RKO (cell line): ENCODE measurements at places on chromosomes 12 and 14.

- DNase-seq = no peak
Measured at GRCh38 chr14:105858676-105859025, 332.3 kb downstream of the TMEM121 start.

GRCh38 chr14:94423453-94424056 is 29.0 kb downstream of the SERPINA11 start:
- DNase-seq = peak; percentile 69

- no peak for DNase-seq
Measured at GRCh38 chr14:100654814-100655740, 67.9 kb upstream of the BEGAIN start.

GRCh38 chr12:113103756-113104450 is 31.7 kb downstream of the RASAL1 start:
- DNase-seq = no peak

DNA sequence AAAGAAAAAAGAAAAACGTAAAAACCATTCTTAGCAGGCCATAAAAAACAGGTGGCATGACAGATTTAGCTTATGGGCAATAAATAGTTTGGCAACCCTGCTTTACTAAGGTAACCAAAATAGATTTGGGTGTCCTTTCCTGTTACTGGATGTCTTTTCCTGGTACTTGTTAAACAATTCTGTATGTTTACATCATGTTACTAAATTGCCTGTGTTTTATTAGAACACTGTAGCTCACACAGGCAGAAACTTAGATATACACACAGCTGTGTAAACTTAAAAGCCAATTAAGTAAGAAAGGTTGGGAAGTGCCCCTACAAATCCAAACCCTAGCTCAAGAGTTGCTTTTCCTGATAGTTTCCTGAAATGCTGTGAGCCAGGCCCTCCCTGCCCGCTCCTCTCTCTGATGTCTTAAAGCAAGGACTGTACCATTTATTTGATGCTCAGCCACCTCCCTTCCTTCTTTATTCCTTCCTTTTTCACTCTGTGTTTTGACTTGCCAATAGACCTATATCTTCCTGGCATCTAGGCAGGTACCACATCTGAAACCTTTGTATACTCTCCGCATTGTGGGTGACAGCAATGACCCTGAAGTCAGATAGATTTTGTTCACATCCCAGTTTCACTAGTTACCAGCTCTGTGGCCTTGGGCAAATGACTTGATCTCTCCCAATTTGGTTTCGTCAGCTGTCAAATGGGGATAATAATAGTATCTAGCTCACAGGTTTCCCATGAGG is 3.7 kb upstream of the CAMKK2 start:
- DNase-seq = no peak

GRCh38 chr14:104880584-104881210 is 15.6 kb downstream of the CEP170B start:
- no peak for DNase-seq

DNA sequence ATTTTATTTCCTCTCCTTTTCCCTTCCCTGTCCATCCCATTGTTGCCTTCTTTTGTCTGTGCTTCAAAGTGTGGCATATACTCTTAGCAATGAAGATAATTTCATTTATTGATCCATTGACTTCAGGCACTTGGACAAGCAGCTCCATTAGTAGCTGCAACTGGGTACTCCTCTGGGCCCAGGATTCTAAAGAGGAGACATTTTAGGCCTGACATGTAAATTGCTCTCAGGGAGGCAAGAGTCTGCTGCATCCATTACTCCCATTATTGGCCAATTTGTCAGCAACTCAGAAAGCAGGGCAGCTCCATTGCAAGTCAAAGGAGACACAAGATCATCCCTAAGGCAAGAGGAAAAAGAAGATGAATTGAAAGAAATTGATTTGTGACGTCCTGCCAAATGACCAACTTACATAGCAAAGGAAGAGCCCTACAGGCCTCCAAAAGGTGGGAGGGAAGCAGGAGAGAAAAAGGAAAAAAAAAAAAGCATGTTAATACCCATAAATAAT is 1094.1 kb upstream of the FLRT2 start:
- no peak for DNase-seq

GRCh38 chr12:30485230-30485890 is 210.3 kb downstream of the IPO8 start:
- no peak for DNase-seq

- no peak for DNase-seq
Measured at GRCh38 chr14:77565289-77565993, 51.0 kb downstream of the SPTLC2 start.

DNA sequence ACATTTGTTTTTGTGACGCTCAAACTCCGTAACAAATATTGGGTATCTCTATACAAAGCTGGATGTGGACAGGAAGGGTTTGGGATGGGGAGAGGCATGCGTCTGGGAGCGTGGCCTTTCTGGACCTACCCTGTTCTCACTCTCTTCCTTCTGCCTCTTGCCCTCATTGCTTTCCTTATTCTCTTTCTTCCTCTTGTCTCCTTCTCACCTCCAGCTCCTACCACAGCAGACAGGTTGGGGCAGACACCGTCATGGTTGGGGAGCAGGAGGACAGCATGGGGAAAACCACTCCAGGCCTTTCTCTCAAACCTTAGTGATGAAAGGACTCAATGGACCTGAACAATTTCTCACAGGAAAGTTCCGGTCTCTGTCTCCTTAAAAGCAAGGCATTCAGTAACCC is 465.3 kb downstream of the RAD51B start:
- no peak for DNase-seq

- no peak for DNase-seq
Measured at GRCh38 chr14:70280931-70281330, 78.6 kb downstream of the COX16 start.

GRCh38 chr14:69484444-69485314 is at the start of gene PLEKHD1:
Gene PLEKHD1, plus strand, starts transcription at chr14:69484728. Its CDS starts 238 bp downstream, at chr14:69484966.
- no peak for DNase-seq

DNA sequence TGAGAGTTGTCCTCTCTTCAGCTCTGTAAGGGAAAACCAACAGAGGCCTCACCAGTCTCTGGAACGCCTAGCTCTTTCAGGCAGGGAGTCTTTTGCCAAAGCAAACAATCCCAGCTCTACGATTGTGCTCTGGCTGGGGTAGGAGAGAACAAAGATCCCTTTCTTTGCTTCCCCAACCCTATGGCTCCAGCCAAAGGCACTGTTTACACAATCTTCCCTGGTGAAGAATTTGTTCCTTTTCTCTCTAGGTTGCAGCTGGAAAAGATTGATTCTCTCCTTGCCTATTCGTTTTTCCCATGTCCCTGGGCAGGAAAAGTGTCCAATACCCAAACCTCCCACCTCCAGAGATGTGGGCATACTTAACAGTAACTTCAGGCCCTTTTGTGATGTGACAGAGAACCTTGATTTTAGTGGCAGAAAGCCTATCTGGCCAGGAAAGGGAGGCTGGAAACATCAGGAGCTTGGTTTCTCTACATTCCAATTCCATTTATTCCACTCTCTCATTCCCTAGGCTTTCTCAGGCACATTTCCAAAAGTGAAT is 16.8 kb downstream of the ATP5MC2 start:
- no peak for DNase-seq

- DNase-seq = no peak
Measured at GRCh38 chr12:116421785-116422538, 137.2 kb upstream of the MAP1LC3B2 start.

DNA sequence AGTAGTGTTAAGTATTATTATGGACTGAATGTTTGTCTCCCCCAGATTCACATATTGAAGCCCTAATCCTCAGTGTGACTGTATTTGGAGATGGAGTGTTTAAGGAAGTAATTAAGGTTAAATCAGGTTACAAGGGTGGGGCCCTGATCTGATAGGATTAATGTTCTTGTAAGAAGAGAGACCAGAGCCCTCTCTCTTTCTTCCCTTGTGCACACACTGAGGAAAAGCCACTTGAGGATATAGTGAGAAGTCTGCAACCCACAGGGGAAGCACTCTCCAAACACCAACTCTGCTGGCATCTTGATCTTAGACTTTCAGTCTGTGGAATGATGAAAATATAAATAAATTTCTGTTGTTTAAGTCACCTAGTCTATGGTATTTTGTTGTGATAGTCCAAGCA is 2.2 kb upstream of the KLRG1 start:
- DNase-seq = no peak

- no peak for DNase-seq
Measured at GRCh38 chr12:82665142-82665923, 21.4 kb upstream of the TMTC2 start.

GRCh38 chr12:28937196-28937595 is 211.9 kb upstream of the FAR2 start:
- no peak for DNase-seq

DNA sequence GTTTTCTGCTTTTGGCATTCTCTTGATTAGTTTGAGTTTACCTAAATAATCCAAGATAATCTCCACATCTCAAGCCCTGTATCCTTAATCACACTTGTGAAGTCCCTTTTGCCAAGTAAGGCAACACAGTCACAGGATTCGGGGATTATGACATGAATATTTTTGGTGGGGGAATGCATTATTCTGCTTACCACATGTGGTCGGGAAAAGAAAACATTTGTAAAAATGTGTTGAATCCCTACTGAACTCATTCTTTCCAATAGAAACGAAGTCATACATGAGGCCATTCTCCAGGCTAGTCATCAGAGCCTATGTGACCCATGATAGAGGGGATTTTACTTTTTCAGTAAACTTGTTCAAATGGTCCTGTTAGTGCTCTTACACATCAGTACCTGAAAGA is 58.5 kb upstream of the PRICKLE1 start:
- DNase-seq = no peak

- peak; percentile 96 for DNase-seq
Measured at GRCh38 chr12:3168223-3169221, 91.3 kb downstream of the TSPAN9 start.

GRCh38 chr12:85266356-85266755 is 13.7 kb upstream of the ALX1 start:
- DNase-seq = no peak

- no peak for DNase-seq
Measured at GRCh38 chr12:55724940-55725309, 3.9 kb downstream of the CD63 start.

DNA sequence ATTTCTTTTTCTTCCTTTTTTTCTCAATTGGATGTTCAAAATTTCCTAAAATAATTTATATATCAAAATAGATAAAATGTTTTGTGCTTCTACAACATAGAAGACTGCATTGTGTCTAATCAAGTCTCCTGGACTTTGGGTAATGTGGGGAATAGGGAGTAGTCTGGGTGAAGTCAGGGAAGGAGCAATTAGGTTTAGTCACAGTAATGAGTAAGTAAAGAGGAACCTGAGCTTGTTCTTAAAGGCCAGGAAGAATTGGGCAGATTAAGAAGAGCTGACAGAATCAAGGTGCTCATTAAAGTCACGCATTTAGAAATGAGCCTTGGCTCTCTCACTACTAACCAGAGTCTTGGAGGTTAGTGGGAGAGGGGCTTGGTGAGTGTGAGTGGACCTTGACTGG is 233.3 kb upstream of the SSTR1 start:
- DNase-seq = no peak

- no peak for DNase-seq
Measured at GRCh38 chr12:13727707-13728195, 253.7 kb downstream of the GRIN2B start.

GRCh38 chr12:12683725-12684124 is 12.3 kb downstream of the GPR19 start:
- no peak for DNase-seq

DNA sequence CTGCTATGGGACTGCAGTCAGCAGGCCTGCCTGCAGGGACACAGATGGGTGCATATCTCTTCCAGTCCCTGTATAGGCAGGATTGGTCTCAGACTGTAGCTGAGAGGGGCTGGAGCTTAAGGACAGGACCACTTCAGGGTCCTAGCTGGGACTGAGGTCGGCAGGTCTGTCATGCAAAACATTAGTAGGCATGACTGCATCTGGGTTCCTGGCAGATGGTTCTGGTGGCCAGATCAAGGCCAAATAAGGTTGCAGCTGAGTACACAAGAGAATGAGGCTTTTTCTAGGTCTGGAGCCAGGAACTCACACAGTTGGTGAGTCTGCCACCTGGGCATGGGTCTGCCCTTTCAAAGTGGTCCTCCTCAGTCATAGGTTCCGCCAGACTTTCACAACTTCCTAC is 155.8 kb downstream of the TPH2 start:
- no peak for DNase-seq

DNA sequence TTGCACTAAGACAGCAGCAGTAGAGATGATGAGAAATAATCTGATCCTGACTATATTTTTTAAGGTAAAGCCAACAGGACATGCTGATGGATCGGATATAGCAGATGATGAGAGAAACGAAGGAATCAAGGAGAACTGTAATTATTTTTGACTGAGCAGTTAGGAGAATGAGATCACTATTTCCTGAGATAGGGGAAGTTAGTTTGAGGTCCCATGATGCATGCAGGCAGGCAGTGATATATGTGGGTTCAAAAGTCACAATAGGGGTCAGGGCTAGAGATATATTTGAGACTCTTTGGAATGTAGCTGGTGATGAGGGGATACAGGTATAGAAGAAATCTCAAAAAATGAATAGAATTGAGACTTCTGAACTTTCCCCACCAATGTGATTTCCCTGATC is 107.6 kb downstream of the GTF2A1 start:
- DNase-seq = no peak

- DNase-seq = no peak
Measured at GRCh38 chr14:45247427-45247826, 5.6 kb downstream of the MIS18BP1 start.

GRCh38 chr14:45251912-45252311 is 1.1 kb downstream of the MIS18BP1 start:
- DNase-seq = peak; percentile 63

- no peak for DNase-seq
Measured at GRCh38 chr14:51684760-51685159, 33.0 kb downstream of the FRMD6 start.

DNA sequence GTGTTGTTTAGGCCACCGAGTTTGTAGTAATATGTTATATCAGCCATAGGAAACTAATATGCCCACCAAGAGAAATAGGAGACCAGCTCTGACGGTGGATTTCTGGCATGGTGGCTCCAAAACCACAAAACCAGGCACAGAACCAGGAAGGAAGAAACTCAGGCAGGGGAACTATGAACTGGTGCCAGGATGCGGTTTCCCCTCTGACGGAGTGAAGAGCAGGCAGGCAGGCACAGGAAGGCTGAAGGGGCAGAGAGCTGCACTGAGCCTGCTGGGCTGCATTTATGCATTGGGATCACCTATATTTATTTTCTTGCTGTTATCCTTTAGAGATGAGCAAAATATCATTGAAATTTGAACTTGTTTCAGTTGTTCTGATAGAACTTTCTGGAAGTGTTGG is 479.4 kb downstream of the VRK1 start:
- DNase-seq = no peak
